ENCODE measurements at places on chromosomes 5 and 9.

GRCh38 chr9:113682297-113682771 is 193.8 kb upstream of the ZNF618 start:
- DNase-seq: no peak

- no peak for DNase-seq
Measured at GRCh38 chr9:87016681-87017080, 69.4 kb upstream of the GAS1 start.

DNA sequence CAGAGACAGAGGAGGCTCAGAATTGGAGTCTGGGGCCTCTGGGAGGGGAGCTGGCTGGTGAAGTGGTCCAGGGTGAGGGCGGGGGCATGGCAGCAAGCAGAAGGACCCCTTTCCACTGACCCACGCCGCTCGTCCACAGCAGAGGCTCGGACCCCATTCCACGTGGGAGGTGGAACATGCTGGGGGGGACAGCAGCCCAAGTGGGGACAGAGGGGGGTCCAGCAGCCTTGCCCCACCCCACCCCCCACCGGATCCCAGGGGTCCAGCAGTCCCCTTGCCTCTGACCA is 25.4 kb upstream of the NKD2 start:
- no peak for DNase-seq

GRCh38 chr5:111562561-111562960 is 50.2 kb upstream of the STARD4 start:
- DNase-seq: no peak

DNA sequence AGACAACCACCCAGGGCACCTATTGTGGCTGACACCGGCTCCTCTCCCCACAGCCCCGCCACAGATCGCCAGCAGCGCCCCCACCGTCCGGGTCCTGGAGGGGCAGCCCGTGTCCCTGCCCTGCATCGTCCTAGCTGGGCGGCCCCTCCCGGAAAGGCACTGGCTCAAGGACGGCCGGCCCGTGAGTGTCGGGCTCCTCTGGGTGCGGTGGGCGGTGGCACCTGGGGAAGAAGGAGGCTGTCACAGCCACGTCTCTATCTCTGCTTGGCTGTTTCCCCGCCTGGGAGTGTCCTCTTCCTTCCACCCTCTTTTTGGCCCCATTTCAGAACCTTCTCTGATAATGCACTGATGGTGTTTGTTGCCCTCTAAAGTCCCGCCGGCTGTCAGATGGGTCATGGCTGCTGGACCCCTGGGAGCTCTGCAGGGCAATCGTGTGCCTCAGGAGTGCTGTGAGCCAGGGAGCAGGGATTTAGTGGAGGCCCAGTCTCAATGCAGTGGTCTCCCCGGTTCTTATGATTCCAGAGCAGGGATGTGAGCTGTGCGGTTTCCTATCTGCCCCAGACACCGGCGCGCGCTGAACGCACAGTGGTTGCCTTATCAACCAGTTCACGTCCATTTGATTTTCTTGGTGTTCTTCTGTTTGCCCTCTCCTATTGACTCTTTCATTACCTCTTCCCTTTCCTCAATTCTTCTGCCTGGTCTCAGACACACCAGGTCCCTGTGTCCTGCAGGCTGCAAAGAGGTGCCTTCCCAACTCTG is 55.3 kb downstream of the HMCN2 start:
- DNase-seq: no peak
